WERI-Rb-1 (cell line): ENCODE measurements at places on chromosomes 1 and 21.

GRCh38 chr1:115719285-115719684 is 49.2 kb downstream of the CASQ2 start:
- no peak for DNase-seq

- DNase-seq: peak; percentile 78
These were observed 13.5 kb downstream of the CITED4 start for GRCh38 chr1:40848530-40849189.

DNA sequence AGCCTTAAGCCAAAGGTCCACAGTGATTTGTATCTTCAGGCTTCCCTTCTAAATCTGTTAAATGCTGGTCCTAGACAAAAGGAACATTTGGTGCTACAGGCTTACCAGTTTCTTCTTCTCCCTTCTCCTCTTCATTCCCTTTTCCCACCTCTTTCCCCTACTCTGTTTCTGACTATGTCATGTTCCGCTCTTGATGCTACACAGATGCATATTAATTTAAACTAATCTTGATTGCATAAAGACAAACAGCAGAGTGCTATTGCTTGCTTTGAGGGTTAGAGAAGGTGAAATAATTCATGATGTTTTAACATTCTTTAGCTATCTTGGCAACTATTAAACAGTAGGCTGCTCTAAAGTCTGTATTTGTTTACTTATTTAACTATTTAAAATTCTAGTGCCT is 34.3 kb upstream of the COL24A1 start:
- DNase-seq: no peak

- DNase-seq: no peak
These were observed 45.2 kb upstream of the DPT start for GRCh38 chr1:168774241-168774640.

DNA sequence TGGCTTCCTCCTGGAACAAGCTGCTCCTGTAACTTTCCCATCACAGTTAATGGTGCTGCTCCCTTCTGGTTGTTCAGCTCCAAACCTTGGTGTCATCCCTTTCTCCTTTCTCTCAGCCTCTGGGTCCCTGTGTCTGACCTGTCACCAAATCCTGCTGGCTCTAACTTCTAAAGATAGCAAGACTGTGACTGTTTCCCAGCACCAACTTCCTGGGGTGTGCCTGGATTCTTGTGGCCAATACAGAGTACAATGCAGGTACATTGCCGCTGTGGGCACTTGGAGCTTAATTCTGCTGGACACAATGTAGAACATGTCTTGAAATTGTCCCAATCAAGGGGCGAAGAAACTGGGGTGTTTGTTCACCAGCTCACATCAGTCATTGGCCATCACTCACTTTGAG is 156.7 kb upstream of the CSF3R start:
- DNase-seq: no peak

DNA sequence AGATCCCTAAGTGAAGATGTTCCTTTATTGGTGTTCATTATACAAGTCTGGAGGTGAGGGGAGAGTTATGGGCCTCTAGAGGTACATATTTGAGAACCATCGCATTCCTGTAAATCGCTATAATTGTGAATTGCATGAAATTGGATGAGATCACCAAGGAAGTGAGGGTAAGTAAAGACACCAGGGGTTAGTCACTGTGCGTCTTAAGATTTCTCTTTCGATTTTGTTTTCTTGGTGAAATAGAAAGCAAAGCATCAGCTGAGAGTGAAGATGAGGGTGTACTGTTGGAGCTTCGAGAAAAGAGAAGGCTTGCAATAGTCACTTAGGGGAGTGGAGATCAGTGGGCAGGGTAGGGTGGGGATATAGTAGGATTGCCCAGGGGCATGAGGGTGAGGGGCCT is 82.1 kb downstream of the RAVER2 start:
- DNase-seq: no peak

- no peak for DNase-seq
These were observed 3.9 kb upstream of the ZNF678 start for GRCh38 chr1:227559499-227559898.

DNA sequence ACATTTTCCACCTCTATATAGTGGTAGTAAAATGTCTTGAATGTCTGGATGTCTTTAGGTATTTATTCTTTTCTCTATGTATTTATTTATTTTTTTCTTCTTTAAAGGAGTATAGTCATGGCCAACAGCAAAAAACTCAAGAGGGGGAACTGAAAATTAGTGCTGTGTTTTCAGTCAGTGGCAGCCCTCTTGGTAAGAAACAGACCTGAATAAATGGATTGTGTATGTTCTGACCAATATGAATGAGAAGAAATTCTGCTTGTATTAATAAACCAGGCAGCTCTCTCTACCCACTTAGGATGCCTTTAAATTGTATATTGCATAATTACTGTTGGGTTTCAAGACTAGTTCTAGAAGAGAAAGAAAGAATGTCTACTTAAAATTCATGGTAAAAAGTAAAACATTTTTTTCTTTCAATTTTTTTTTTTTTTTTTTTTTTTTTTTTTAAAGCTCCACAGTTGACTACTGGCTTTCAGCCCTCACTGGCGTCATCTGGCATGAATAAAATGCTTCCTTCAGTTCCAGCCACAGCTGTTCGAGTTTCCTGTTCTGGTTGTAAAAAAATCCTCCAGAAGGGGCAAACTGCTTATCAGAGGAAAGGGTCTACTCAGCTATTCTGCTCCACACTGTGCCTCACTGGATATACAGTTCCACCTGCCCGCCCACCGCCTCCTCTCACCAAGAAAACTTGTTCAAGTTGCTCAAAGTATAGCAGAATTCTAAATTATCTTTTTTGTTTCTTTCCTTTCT is 101.6 kb downstream of the ZMYM4 start:
- no peak for DNase-seq

DNA sequence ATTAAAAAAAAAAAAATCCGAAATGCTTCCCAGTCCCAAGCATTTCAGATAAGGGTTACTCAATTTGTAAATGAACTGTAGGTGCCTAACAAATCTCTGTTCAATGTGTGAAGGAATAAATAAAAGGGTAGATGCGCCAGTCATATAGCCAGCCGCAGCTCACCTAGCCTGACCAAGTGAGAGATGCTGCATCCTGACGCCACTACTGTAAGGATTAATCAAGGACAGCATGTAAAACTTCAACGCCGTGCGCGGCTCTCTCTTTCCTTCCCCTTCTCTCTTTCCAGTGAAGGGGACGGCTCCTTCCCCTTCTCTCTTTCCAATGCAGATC is 441 bp downstream of the PPT1 start:
- no peak for DNase-seq

GRCh38 chr1:83123019-83123418 is 875.9 kb downstream of the TTLL7 start:
- no peak for DNase-seq

GRCh38 chr1:163824490-163824889 is 502.7 kb downstream of the NUF2 start:
- no peak for DNase-seq

GRCh38 chr1:11985171-11985570 is 4.9 kb downstream of the MFN2 start:
- DNase-seq: no peak

DNA sequence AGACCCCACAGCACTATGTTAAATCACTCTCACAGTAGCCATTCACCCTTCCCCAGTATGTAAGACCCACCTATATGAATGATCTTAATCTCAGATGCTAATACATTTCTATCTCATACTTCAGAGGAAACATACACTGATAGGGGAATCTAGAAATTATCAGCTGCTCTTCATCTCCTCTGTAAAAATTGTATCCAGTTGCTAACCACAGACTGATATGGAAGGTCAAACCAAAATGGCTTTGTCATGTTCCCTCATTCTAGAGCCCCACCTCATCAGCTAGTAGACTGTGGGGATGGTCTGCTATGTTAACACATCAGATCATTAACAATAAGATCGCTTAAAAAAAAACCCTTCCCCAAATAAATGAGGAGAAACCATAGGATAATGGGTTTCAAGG is 71.7 kb downstream of the UBR4 start:
- DNase-seq: no peak

DNA sequence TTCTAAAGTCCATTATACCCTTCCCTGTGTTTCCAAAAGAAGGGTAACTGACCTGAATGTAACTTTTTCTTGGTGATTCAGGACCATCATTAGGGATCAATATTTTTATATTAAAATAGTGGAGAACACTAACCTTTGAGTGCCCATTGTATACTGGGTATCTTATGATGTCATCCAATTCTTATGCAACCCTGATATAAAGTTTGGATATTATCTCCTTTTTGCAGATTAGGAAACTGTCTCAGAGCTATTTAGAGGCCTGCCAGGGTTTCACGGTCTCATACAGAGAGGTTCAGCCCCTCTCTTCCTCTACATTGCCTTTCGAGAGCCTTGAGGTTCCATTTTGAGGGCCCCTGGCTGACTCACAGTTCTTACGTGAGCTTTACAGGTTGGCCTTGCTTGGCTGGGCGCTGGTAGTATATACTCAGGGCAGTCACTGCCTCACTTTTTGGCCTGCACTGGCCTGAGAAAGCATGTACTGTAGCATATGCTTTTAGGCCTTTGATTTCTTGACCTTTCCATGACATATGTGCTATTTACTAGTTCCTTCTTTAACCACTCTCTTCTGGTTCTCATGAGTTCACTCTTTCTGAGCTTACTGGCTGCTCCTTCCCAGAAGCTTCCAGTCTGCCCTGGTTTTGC is 15.7 kb upstream of the FOXO6 start:
- DNase-seq: no peak

- no peak for DNase-seq
These were observed 84.8 kb upstream of the GNG4 start for GRCh38 chr1:235734335-235734734.

GRCh38 chr1:155522069-155522468 is 40.5 kb downstream of the ASH1L start:
- no peak for DNase-seq

GRCh38 chr21:44392916-44393315 is 39.5 kb downstream of the TRPM2 start:
- DNase-seq: no peak

- DNase-seq: no peak
These were observed 7.3 kb downstream of the FTCD start for GRCh38 chr21:46148106-46148505.

- no peak for DNase-seq
These were observed 484.8 kb downstream of the PTPRC start for GRCh38 chr1:199123615-199124014.

DNA sequence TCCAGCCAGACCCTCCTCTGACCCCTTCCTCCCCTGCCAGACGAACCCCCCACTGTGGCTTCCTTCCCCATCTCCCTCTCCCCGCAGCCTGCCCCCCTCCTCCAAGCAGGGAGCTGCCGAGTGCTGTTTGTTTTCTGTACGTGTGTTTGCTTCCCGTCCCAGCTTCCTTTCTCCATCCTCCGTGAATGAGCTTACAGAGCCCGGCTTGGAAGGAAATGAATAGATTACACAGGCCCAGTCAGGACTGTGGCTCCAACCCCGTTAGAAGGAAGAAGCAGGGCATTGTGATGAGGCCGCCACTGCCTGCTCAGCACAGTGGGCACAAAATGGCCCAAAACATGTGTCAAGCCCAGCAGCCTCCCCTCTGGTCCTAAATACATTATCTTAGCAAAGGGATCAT is 123.2 kb downstream of the IGSF21 start:
- no peak for DNase-seq

DNA sequence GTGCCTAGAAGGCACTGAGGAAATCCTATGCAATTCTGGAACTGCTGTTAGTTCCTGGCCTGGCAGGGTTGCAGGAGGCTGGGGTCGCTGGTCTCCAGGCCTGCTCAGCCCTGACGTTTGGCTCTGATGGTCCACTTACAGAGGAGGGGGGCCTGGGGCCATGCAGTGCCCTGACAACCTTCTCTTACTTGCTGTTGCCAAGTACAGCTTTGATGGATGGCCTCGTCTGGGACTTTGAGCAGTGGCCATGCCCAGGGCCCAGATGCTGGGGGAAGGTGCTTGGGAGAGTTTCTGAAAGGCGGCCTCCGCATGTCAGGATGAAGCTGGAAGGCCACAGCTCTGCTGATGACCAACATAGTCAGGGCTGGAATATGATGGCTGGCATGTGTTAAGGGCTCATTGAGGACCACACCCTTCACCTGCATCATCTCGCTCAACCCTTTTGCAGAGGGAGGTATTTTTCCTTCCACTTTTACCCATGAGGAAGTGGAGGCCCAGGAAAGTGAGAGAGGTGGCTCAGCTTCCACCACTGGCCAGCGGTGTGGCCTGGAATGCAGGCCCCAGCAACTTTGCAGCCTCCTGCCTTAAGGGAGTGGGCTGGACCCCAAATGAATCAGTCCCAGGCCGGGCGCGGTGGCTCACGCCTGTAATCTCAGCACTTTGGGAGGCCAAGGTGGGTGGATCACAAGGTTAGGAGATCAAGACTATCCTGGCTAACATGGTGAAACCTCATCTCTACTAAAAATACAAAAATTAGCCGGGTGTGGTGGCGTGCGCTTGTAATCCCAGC is 34.7 kb upstream of the LRRC3 start:
- DNase-seq: peak; percentile 4
